ENCODE measurements at places on chromosomes 7 and 10. TPM values are rescaled to one million over a fixed set of nuclear protein-coding genes. Genes with fewer than 3 reads are reported as not detected.

BHLHA15 gene
- total RNA-seq = 0.45 TPM

ZNF804B gene
- total RNA-seq = not detected

DNA sequence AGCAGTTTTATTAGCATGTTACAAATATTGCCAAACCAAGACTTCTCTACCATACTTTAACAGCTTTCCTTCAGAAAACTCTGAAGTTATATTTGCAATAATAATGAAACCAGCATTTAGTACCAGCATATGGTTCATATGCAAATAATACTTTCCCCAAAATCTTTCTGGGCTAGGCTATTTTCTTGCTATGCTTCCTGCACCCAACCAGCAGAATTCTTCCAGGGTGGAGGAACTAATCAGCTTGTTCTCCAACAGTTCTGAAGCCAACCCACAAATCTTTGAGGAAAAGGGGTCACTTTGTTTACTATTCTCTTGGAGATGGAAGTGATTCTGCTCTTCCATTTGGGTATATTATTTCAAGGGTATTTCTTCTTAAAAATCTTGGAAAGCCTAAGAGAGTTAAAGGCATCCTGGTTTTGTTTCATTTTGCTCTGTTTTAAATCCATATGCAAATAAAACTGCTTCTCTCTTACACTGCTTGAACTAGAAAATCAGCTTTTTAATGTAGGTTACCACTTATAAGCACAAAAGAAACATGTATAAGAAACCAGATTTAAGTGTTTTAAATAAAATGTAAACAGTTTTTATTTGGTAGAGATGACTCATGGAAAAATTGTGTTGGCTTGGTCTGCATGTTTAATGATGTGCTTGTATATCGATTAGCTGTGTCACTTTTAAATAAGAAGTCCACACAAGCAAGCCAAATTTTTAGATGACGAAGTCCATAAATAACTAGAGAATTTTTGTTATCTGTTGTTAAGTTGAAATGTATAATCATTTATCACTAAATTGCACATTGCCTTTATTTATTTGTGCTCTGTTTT, 103.7 kb downstream of the HECTD2 start:
- no peak for DNase-seq

DNA sequence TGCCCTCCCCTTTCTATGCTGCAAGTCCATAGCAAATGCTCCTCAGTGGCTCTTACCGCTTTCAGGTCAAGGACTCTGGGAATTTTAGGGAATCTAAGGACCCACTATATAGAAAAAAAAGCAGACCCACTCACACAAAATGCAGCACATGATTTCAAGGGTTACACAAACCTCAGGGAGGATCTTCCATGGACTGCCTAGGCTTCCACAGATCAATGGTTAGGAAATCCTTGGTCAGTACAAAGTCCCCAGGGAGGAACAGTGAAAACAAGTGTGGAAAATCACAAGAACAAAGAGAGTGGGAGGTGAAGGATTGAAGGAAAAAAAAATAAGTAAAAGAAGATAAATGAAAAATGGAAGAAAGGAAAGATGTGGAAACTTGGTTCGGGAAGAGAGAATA, 188.4 kb downstream of the AHR start:
- DNase-seq = no peak

DNA sequence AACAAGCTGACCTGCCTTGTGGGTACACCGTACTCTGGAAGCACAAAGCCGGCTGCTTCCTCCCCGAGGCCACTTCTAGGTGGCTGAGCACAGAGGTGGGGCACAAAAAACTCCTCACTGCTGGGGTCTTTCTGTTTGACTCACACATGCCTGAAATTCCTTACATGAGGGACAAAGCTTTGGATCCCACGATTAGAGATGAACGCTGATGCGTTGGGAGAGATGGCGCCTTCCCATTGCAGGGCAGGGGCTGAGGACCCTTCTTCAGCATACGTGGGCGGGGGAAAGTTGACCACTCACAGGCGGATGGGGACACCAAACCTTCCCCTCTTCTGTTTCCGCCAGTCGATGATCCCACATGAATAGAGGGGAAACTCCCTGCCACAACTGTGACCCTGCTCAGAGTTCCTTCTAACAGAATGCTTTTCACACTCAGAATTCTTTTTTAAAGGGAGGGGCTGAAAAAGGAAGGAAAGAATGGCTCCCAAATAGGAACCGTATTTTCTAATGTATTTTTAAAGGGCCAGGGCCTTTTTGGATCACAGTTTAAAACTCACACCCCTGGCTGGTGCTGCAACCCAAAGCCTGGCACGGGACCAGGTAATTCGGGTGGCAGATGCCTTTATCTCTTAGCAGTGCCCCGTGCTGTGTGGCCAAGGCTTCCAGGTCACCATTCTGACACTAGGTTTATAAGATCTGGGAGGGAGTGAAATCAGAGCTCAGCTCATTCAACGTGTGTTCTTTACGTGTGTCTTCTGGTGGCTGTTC, 134.0 kb downstream of the PRKAG2 start:
- no peak for DNase-seq

DNA sequence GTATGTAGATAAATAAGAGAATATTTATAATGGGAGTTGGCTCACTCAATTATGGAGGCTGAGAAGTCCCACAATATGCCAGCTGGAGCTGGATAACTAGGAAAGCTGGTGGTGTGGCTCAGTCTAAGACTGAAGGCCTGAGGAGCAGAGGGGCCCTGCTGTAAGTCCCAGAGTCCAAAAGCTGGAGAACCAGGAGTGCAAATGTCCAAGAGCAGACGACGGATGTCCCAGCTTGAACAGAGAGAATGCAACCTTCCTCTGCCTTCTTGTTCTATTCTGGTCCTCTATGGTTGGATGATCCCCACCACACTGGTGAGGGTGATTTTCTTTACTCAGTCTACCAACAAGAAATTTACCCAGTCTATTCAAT, 13.2 kb downstream of the IL2RA start:
- no peak for DNase-seq

- no peak for DNase-seq
These were observed 534 bp downstream of the UBE3C start for GRCh38 chr7:157139111-157139809.

- no peak for DNase-seq
These were observed 259.6 kb upstream of the PPP2R2D start for GRCh38 chr10:131641231-131641630.

DNA sequence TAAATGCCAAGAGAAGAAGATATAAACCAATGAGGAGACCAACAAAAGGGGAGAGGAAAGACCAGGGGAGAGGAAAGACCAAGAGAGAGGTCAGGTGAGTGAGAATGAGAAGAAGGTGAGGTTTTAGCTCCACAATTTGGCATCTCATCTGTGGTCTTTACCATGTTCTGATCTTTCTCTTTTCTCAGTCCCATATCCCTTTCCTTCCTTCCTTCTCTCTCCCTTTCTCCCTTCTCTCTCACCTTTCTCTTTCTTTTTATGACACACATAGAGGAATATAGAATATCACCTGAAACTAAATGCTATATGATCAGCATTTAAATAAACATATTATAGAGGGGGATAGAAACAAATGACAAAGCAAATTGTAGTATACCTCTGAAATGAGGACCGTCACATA, 57.4 kb downstream of the ATE1 start:
- no peak for DNase-seq

- DNase-seq = no peak
These were observed 345.7 kb downstream of the THSD7A start for GRCh38 chr7:11486271-11486670.

- no peak for DNase-seq
These were observed 6.8 kb downstream of the OPALIN start for GRCh38 chr10:96352027-96352426.

- no peak for DNase-seq
These were observed 27.8 kb downstream of the A1CF start for GRCh38 chr10:50857579-50857978.

GSAP gene
- total RNA-seq = 24.8 TPM

GRCh38 chr10:9230625-9231024, 1176.1 kb downstream of the GATA3 start:
- DNase-seq = no peak

GRCh38 chr10:49837051-49837478, 74.9 kb upstream of the OGDHL start:
- DNase-seq = no peak

- DNase-seq = no peak
These were observed 56.4 kb upstream of the DKK1 start for GRCh38 chr10:52257692-52258075.

DNA sequence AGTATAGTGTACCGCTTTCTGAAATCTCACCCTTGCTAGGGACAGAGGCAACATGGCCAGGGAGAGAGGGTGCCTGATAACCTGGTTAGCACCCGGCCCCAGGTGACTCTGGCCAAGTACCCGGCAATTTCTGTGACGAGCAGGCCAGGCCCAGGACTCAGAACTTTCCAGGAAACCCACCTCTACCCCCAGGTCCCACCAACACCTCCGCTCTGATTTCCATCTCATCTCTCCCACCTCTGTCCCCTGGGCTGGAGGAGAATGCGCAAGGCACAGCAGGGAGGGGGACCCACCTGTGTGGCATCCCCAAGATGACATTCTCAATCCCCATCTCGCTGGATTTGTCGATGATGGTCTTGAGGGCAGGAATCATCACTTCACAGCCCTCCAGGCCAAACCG, 11.6 kb downstream of the OGDHL start:
- DNase-seq = no peak

DNA sequence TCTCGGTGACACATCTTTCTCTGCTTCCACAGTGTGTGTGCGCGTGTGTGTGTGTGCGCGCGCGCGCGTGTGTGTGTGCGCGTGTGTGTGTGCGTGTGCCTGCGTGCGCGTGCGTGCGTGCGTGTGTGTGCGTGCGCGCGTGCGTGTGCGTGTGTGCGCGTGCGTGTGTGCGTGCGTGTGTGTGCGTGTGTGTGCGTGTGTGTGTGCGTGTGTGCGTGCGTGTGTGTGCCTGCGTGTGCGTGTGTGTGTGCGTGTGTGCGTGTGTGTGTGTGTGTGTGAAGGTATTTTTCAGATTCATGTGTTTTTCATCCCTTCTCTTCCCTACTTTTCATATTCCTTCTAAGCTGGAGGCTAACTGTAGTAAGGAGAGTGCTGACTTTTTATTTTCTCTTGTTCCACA, 148.4 kb downstream of the CREB5 start:
- DNase-seq = no peak

CYP26C1 gene
- not detected for total RNA-seq

PANK1 gene
- 6.3 TPM for total RNA-seq

- no peak for DNase-seq
These were observed 4.4 kb downstream of the EIF3B start for GRCh38 chr7:2358968-2359527.

GHRHR gene
- not detected for total RNA-seq
